ENCODE measurements at places on chromosomes 12 and 14.

GRCh38 chr12:124420996-124421674, 126.2 kb downstream of the RFLNA start:
- no peak for DNase-seq

- DNase-seq = no peak
Observed at GRCh38 chr14:62126879-62127478, 364.8 kb downstream of the SNAPC1 start.

DNA sequence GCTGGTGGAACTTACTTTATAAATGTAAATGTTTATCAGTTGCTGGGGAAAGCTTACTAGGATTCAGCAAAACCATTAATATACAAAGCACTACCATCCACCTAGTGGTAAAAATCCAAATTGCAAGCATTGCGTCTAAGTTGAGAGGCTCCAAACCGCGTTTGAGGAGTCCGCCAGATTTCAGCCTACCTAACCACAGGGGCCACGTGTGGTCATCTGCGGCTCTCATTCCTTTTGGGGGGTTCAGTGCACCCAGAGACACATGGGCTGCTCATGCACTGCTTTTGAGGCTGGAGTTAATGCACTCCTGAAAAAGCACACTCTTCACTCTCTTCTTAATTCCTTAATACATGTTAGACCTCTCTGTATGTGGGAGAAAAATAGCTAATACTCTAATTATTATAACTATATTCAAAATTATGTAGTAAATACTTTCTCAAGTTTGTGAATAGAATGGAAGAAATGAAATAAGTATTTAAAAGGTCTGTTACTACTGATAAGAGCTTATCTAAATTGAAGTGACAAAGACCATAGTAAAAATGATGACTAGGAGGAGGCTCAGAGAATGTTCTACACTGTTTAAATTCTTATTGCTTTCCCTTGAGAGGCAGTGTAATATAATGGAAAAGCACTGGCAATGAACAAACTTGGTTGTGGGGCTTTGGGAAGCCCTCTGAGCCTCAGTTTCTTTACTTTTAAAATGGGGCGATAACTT, 41.4 kb upstream of the MANSC4 start:
- DNase-seq = no peak

- no peak for DNase-seq
Observed at GRCh38 chr14:74978416-74978947, 23.1 kb upstream of the PGF start.

GRCh38 chr14:76227450-76228050, 75.8 kb downstream of the GPATCH2L start:
- no peak for DNase-seq

- DNase-seq = no peak
Observed at GRCh38 chr12:68971404-68971803, 38.4 kb upstream of the CPM start.

- no peak for DNase-seq
Observed at GRCh38 chr14:55712491-55712890, 132.5 kb downstream of the KTN1 start.

DNA sequence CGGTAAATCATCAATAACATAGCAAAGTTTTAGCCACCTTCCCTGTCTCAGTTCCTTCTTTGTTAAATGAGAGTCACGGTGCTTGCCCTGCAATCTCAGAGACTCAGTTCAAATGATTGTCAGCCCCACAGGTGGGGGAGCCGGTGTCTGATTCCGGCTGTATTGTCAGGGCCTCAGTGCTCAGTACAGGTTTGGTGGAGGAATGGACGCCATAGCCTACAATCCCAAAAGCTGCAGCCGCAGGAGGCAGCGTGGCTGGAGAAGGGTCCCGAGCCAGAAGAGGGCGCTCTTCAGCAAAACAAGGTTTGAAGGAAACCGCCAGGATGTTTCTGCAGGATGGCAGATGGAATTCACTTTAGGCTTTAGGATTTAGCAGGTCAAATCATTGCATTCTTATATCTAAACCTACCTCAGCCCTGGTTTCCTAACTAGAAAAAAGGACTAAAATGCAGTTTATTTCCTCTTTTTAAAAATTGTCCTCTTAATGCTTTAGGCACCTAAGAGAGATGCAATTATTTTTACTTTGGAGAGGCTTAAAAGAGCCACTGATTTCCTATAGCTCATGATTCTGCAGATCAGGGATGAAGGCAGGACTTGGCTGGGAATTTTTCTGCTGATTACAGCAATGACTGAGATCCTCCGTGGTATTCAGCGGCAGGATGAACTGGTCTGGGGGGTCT, 29.2 kb downstream of the FOS start:
- DNase-seq = peak; percentile 44

- no peak for DNase-seq
Observed at GRCh38 chr14:104238424-104239184, 100.2 kb downstream of the KIF26A start.

DNA sequence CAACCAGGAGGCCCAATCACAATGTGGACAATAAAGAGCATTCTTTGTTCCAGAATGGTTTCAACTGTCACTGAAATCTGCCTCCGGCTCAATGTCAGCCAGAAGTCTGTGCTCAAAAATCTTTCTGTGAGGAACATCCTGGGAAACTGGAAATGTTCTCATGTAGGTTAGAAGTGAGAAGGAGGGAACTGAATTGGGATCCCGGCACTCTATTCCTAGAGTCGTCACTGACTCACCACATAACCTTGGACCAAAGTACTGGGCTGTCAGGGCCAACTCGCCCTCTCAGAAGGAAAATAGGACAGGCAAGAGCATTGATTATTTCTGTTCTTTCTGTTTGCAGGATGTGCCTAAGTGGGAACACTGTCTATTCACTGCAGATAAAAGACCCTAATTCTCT, 57.6 kb downstream of the PRKAB1 start:
- no peak for DNase-seq

DNA sequence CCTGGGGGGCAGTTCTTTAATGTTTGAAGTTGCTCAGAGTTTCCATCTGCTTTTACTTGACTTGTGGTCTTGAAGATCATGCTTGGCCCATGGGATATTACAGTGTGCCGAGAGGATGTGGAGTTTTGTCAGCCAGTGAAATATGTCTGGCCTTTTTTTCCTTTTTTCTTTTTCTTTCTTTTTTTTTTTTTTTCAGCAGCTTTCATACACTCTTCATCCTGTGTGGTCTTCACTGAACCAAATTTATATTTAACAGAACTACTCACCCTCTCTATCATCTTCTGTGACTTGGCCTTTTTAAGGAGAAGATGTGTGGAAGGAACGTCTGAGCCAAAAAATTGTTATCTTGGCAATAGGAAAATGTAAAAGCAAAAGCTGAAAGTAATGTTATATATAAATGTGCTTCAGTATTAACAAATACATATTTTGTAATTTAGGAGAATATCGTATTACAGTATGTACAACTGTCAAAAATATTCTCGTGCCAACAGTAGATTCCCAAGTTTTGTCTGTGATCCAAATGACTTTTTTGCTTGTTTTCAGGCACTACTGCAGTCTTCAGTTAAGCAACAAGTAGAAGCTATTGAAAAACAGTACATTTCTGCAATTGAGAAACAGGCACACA, 200.6 kb downstream of the CCDC91 start:
- no peak for DNase-seq

GRCh38 chr12:48192861-48193260, 9.4 kb downstream of the CCDC184 start:
- DNase-seq = no peak

DNA sequence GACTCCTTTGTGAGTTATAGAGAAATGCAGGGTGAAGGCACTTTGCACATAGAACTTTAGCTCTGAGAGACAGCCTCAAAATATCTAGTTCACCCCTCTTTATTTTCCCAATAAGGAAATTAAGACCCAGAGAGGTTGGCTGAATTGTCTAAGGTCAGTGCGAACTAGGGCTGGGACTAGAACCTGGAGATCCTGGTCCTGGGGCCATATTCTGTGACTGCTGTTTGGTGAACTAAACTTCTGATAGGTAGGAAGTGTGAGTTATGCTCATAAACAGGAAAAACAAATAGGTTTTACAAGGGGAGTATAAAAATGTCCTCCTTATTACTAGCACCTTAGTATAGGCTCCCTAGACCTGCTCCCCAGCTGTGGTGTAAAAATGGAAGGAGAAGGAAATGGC, 53.9 kb downstream of the DAD1 start:
- no peak for DNase-seq

DNA sequence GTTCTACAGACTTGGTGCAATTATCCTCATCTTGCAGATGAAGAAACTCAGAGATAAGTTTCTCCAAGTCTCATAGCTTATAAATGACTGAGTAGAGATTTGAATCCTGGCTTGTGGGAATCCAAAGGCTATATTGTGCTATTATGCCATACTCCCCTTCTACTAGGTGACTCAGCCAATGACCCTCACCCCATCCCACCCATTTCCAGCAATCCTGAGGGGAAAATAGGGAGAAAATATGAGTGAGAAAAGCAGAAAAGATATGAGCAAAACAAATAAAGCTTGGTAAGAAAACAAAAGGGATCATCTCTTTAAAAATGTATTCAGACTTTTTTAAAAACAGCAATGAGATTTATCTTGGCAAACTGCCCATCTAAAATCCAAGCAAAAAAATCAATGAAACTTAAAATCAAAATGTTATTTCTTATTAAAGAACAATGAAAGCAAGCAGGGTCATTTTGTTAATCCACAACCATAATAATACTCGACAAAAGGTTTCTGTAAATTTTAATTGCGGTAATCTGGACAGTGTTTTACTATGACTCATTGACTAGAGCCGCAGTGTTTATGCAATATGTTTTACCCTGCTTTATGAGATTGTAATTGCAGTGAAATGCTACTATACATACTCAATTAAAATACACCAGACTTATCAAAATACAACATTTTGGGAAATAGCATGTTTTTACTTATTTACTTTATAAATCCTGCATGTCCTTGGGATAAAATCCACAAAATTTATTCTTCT, 13.1 kb upstream of the LGR5 start:
- DNase-seq = no peak

- DNase-seq = no peak
Observed at GRCh38 chr14:51784466-51784865, 75.9 kb upstream of the GNG2 start.

- no peak for DNase-seq
Observed at GRCh38 chr12:42070036-42070435, 74.6 kb downstream of the GXYLT1 start.

GRCh38 chr14:37720131-37720530, 124.7 kb downstream of the TTC6 start:
- no peak for DNase-seq

GRCh38 chr14:77175843-77176242, 5.8 kb upstream of the TMEM63C start:
- no peak for DNase-seq

DNA sequence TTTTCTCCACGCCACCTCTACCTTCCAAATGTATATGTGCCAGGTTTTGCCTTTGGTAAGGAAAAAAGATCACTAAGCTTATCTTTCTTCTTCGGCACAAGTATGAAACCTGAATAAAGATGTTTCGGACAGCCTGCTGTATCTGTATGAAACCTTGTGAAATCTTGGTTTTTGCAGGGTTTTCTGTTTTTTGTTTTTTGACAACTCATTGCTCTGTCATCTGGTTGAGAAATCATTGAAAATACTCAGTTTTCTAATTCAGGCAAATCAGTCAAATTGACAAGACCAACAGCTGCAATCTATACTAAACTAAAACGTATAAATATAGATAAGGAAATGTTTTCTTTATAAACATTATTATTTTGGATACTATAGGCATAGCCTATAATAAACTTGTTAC, 63.1 kb upstream of the FGD4 start:
- DNase-seq = no peak

- no peak for DNase-seq
Observed at GRCh38 chr14:89625244-89625713, 208.2 kb upstream of the FOXN3 start.

GRCh38 chr14:95398630-95399547, 79.2 kb upstream of the CLMN start:
- DNase-seq = no peak

DNA sequence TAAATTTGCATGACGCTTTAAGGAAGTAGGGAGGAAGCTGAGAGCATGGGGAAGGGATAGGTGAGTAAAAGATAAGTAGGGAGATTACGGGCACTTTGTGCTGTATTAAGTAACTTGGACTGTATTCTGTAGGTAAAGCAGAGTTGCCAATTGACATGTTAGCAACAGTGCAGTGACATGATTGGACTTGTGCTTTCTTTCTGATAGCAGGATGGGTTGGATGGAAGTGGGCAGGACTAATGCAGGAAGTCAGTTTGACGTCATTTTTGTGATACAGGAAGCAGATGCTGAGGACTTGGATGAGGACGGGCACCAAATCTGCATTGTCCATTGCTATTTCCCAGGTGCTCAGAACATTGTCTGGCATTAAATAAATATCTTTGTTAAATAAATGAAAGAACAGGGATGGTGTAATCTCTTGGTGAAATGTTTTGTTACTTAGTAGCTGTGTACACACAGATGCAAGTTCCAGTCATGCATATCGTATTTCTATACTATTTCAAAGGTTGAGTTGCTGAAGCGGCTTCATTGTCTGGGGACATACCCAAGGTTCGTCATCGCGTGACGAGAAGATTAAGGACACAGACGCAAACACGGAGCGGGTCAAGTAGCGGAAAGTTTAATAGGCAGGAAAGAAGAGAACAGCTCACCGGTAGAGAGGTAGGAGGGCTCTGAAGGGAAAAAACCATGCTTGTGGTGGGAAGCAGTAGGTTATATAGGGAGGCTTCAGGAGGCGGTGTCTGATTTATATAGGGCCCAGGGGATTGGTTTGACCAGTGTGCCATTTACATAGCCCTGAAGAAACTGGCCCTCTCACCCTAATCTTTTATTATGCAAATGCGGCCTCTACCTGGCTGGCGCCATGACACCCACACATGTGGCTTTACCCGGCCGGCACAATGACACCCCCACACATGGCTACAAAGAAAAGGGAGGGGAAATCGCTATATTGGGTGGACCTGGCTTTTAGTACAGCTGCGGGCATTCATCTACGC, 30.7 kb downstream of the GUCY2C start:
- no peak for DNase-seq

DNA sequence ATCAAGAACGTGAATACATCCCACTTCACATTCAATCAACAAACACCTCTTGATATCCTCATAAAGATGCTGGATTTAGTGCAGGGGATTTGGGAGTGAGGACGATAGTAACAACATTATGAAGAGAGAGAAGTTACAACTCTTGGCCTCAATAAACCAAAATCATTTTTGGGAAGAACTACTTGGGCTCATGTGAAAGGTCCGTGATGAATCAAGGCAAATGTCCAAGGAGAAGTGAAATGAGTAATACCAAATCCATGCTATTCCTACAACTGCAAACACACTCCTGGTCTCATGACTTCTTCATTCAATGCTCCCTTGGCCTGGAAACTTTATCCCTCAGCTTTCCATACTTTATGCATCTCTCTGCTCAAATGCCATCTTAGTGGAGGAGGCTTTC, 162.0 kb upstream of the LMNTD1 start:
- no peak for DNase-seq

DNA sequence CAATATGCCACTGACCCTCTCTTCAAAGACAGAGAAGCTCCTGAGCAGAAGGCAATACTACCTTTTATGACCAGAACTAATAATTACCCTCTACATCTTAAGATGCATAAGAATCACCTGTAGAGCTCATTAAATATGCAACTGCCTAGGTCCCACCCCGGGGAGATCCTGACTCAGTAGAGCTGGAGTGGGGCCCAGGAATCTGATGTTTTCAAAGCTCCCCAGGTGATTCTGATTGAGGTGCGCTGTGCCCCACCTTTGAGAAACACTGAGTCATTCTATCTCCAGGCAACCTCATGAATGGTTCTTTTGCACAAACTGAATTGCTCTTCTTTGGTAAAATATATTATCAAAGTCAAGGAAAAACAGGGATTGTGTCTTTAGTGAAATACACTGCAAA, 149.3 kb upstream of the BMP4 start:
- no peak for DNase-seq

GRCh38 chr14:71533390-71533789, 398.8 kb upstream of the RGS6 start:
- DNase-seq = no peak

GRCh38 chr12:52246720-52247621, 13.9 kb downstream of the KRT7 start:
- DNase-seq = no peak
